Pons (tissue), 1 donor: ENCODE measurements at places on chromosomes 3 and 15.

DNA sequence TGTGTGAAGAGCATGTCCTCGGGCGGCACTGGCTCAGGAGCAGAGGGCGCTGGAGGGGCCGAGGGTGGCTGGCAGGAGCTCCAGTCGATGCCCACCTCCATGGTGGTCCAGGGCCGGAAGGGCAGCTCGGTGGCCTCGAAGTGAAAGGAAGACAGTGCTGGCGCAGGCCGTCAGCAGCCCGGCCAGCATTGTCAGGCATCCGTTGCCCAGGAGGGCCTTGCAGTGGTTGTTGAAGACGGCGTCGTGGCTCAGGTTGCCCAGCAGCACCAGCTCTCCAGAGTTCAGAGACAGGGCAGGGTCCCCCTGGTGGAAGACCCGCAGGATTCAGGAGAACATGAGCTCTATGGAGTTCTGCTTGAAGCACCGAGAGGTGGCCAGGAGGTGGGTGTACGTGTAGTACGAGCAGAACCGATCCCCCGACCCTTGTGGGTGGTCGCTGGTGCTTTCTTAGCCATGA, 16.5 kb upstream of the SIAH2 start:
- no peak for DNase-seq

- DNase-seq = no peak
These were observed 43.2 kb downstream of the CD200R1L start for GRCh38 chr3:112803467-112803866.

- no peak for DNase-seq
These were observed 53.4 kb downstream of the ADAMTS9 start for GRCh38 chr3:64634417-64634816.

DNA sequence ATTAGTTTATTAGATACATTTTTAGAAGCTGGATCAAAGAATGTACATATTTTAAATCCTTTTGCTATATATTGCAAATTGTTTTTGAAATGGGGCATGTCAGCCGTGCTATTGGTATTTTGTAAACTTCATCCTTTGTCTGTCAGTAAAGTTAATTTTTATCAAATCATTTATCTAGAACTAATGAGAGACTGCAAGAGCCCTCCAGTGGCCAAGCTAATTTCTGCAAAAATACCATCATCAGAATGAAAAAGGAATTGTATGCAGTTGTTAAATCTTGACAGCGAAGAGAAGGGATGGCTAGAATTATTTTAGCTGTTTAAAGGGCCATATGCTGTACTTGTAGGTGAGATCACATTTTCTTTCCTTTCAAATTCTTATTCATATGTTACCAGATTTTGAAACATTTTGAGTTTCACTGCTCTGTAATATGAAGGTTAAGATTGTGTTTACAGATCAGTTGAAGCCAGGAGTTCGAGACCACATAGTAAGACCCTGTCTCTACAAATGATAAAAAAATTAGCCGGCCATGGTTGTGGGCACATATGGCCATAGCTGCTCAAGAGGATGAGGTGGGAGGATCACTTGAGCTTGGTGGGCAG, 8.1 kb upstream of the CLDN11 start:
- peak; percentile 74 for DNase-seq

DNA sequence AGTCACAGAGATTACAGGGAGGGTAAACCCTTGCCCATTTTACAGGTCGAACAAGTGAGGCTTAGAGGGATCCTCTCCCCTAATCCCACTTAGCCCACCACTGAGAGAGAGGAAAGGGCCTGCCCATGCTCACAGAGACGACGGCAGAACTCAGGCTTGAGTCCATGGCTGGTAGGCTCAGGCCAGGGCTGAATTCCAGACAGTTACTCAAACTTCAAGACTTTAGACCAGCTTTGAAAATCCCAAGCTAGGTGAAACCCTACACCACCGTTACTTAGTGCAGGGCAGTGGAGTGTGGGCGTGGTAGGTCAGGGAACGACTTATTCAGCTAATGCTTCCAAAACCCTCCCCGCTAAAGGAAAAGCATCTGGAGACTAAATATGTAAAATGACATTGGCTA, 16.4 kb downstream of the GRIP2 start:
- DNase-seq = no peak
